Brain microvascular endothelial cell (primary cell): ENCODE measurements at places on chromosomes 2 and 18.

DNA sequence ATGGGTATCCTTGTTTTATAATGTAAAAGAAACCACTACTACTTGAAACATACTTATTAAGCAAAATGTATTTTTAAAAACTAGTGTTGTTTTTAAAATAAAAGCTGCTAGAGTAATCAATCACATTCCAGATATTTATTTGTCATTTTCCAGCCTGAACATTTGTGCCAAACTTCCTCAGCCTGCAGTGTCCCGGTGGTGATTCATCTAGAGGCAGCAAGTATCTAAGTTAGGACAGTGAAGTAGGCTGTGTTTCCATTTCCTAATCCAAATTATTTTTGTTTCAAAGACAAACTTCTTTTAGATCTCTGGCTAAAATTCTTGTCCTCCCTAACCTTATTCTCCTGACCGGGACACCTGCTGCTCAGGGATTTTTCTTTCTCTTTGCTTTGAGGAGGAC, 12.8 kb upstream of the GCG start:
- no peak for DNase-seq

- DNase-seq, result no peak
These were observed 10.4 kb downstream of the NR4A2 start for GRCh38 chr2:156322051-156322685.

GRCh38 chr2:96604104-96604503, 34.0 kb downstream of the KANSL3 start:
- DNase-seq, result no peak

- no peak for DNase-seq
These were observed 66.3 kb downstream of the BCL11A start for GRCh38 chr2:60487174-60487573.

DNA sequence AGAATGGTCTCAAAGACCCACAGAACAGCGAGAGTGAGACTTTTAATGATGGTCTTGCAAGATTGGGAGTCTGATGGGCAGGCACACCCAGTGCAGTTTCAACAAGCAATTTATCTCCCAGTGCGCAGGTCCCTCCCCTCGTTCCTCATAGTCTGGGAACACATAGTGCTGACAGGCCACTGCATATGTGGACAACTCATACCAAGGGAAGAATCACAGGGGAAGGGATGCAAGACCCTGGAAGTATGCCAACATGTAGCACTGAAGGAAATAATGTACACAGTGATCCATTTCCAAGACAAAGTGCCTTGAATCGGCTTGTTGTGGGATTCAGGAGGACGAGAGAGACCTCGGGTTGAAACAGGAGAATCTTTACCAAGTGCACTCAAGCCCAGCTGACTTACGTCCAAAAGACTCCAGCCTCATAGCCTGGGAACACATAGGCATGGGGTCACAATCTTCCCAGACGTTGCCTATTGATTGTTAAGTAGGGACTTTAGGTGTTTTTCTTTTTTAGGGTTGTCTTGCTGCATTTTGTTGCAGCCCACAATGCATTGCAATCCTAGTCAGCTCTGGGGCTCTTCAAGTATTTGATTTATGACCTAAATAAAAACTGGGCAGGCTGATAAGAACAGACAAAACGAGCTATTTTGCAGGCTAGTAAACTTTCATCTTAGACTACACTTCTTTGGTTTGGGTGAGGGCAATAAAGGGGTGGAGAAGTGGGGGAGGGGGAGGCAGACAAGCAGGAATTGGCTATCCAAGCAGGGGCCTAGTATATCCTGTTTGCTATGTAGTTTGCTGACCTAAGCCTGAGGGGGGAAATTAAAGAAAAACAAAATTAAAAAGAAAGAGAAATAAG, 24.7 kb upstream of the SERPINB5 start:
- DNase-seq, result peak; percentile 26

DNA sequence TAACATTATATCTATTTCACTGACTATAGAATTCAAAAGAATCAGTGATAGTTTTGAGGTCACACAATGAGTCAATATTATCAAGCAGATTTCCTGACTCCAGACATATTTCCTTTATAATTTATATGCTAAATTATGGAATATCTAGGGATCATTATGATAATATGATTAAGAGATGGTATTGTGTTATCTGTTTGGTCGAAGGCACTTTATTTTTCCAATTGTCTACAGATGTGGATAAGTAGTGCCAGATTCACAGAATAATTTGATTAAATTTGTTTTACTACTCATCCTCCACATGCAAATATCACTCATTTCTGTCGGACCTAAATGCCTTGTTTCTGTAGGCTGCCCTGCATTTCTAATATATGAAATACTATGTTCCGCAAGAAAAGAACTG, 4.4 kb downstream of the ZNF804A start:
- no peak for DNase-seq

GRCh38 chr2:174263997-174264396, 15.7 kb upstream of the OLA1 start:
- peak; percentile 78 for DNase-seq

- peak; percentile 22 for DNase-seq
These were observed 89.9 kb upstream of the EPC2 start for GRCh38 chr2:148554459-148555247.

- no peak for DNase-seq
These were observed 603.6 kb upstream of the SALL3 start for GRCh38 chr18:78376046-78376445.

- DNase-seq, result no peak
These were observed 161.6 kb downstream of the CSRNP3 start for GRCh38 chr2:165631089-165631488.

- no peak for DNase-seq
These were observed 37.5 kb downstream of the SNED1 start for GRCh38 chr2:241035818-241036396.

GRCh38 chr18:70333757-70334156, 44.9 kb downstream of the SOCS6 start:
- DNase-seq, result peak; percentile 96

DNA sequence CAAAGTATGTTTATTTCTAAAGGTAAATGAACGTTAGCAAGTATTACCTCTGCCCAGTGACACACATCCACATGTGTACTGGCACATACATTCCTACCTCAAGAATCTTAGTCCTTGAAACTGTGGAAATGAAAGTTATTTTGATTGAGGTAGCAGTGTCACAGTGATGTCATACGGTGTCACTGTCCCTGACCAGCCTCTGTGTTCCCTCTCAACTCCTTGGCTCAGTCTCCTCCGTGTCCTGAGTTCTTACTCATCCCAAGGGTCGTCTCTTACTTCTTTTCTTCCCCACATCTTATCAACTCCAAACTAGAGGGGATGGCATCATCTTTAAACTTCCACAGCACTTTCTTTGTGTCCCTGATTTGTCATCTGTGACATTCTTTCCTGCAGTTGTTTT, 3.3 kb downstream of the NCK2 start:
- DNase-seq, result no peak

GRCh38 chr2:119366161-119366648, 429 bp downstream of the C2orf76 start:
- DNase-seq, result peak; percentile 22

DNA sequence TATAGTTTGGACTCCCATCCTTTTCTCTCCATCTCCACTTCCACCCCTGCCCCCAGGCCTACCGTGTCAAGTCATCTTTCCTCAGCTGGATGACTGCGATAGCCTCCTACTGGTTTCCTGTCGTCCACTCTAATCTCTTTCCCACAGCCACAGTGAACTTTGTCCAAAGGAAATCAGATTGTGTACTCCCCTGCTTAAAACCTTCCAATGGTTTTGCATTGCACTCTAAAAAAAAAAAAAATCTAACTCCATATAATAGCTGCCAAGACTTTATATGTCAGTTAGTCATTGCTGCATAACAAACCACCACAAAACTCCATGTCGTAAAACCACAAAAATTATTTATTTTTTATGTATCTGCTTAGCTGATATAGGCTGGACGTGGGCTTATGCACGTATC, 160.2 kb upstream of the CCDC68 start:
- DNase-seq, result no peak

DNA sequence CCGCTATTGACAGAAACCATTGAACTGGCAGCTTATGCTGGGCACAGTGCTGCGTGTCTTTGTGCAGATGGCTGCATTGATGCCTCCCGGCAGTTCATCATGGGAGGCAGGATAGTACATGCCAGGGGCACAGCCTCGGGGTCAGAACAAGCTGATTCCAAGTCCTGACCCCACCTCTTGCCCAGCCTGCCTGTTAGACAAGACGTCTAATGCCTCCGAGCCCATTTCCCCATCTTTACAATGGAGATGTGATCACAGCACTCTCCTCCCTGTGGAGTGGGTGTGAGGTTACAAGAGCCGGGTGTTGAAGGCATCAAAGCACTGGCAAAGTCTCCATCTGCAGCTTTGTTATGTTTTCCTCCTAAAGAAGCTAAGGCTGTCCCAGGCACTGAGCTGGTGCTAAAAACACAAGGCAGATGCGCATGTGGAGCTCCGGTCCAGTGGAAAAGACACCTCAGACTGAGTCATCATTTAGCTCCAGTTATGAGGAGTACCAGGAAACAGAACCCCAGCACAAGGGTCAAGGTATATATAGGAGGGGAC, 125.7 kb upstream of the EPAS1 start:
- DNase-seq, result peak; percentile 88

DNA sequence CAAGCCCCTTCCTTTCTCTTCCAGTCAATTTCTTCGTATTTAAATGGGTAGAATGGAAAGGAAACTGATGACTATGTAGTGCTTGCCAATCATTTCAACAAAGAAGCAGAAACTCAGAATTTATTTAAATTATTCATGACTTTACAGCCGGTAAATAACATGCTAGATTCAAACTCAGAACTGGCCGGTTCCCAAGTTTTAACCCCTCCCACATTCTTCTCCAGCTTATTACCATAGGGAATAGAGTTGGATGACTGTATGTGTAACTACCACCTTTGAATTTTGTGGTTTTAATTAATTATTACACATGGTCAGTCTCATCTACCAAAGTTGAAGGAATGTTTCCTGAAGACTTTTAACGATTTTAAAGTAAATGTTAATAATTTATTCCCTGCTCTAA, 819.3 kb upstream of the LRATD1 start:
- DNase-seq, result no peak

DNA sequence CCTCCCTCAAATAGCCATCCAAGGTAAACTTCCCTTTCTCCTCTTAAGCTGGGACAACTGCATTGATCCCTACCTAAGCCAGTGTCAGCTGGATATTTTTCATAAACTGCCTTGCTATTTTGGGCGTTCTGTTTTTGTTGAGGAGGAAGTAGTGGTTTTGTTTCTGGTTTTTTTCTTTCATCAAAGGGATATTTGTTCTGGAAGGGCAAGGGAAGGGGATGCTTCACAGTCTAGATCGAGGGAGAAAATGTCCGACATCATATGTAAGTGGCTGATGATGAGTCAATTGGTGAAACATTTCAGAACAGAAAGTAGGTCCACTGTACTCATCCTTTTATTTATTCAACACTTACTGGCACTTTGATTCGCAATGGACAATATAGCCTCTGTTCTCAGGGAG, 31.0 kb downstream of the TANC1 start:
- DNase-seq, result peak; percentile 54
